ENCODE measurements at places on chromosomes 16 and 17. TPM values are rescaled to one million over a fixed set of nuclear protein-coding genes. Genes with fewer than 3 reads are reported as not detected.
A peak's percentile ranks its signal among the peaks of the same experiment; 100 is the strongest.

GRCh38 chr17:77778636-77779489 is 179.6 kb upstream of the TNRC6C start:
- peaks cover 27% of the 10 kb centered on the region for H3K4me1 ChIP-seq
- DNase-seq = no peak
- no peaks in the 10 kb centered on the region for H3K27me3 ChIP-seq
- no peaks in the 10 kb centered on the region for H3K36me3 ChIP-seq
- no peak overlapping the region for H3K4me3 ChIP-seq
- H3K27ac ChIP-seq = peak overlapping the region; percentile 78

- no peaks in the 10 kb centered on the region for H3K36me3 ChIP-seq
- no peak for DNase-seq
Observed at GRCh38 chr17:14918540-14918939, 346.6 kb downstream of the PMP22 start.

Gene KRT9
- not detected for total RNA-seq

Gene SCRN2
- 20.2 TPM for total RNA-seq

- peaks cover 30% of the 10 kb centered on the region for H3K4me1 ChIP-seq
- H3K27me3 ChIP-seq = no peaks in the 10 kb centered on the region
- no peak overlapping the region for H3K4me3 ChIP-seq
- DNase-seq = no peak
- H3K27ac ChIP-seq = no peak overlapping the region
Observed at GRCh38 chr16:23434380-23434779, 18.6 kb downstream of the COG7 start.
